ENCODE measurements at places on chromosomes 5 and 9. TPM values are rescaled to one million over a fixed set of nuclear protein-coding genes. Genes with fewer than 3 reads are reported as not detected.
A peak's percentile ranks its signal among the peaks of the same experiment; 100 is the strongest.

DNA sequence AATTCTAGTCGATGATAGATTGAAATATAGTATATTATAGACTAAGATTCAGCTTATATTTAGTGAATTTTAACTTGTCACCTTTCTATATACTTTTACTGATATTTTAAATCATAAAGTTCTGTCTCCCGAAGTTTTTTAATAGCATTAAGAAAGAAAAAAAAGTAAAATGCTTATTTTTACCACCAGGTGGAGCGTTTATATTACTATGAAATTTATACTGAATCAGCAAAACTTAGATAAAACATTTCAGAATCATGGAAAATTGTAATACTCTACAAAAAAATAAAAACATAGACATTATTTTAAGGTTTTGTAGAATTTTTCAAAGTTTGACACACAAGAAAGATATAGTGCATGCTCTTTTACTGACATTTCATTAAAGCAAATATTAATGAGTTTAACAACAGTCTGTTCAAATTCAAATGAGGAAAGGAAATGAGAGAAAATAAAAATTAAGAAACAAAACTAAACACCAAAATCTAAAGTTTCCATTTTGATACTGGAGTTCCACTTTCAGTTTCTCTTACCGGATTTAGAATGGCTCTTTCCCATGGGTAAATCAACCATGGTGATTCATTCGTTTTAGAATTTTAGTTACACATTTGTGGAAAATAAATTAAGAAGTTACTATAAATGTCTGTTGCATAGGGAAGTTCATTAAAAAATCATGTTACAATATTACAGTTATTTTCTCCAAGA is 1035.3 kb downstream of the CDH12 start:
- H3K27ac ChIP-seq = no peak overlapping the region
- H3K27me3 ChIP-seq = no peaks in the 10 kb centered on the region
- no peaks in the 10 kb centered on the region for H3K36me3 ChIP-seq
- no peak overlapping the region for H3K4me3 ChIP-seq

GRCh38 chr5:113115061-113115460 is 138.5 kb downstream of the DCP2 start:
- no peak overlapping the region for H3K27ac ChIP-seq
- H3K4me1 ChIP-seq = no peaks in the 10 kb centered on the region
- H3K36me3 ChIP-seq = no peaks in the 10 kb centered on the region
- no peak overlapping the region for H3K4me3 ChIP-seq
- DNase-seq = no peak

DNA sequence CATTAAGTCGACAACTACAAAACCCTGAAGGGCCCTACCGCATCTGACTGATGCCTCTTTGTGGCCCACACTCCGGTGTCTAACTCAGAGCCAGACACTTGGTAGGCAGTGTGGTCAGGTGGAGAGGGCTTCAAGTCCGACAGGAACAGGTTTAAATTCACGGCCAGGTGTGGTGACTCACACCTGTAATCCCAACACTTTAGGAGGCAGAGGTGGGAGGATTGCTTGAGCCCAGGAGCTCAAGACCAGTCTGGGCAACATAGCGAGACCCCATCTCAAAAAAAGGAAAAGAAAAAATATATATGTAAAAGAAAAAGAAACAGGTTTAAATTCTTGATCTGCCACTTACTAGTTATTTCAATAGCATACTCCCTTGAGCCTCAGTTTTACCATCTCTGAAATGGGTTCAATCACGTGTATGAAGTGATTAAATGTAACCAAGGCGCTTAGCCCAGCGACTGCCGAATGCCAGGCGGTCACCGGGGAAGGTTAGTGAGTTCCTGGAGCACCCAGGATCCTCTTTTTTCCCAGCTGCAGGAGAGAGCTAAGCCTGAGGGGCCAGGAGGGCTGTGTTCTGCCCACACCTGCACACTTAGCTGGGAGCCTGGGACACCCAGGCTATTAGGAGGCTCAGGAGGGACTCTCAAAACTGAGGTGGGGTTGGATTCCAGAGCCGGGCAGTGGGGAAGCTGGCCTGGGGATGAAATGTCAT is 943 bp downstream of the CLTB start:
- H3K27me3 ChIP-seq = no peaks in the 10 kb centered on the region
- peak overlapping the region; percentile 85 for H3K27ac ChIP-seq
- peaks cover 23% of the 10 kb centered on the region for H3K4me1 ChIP-seq
- H3K36me3 ChIP-seq = peaks cover 5% of the 10 kb centered on the region

KCNIP1 gene
- polyA plus RNA-seq = not detected

DNA sequence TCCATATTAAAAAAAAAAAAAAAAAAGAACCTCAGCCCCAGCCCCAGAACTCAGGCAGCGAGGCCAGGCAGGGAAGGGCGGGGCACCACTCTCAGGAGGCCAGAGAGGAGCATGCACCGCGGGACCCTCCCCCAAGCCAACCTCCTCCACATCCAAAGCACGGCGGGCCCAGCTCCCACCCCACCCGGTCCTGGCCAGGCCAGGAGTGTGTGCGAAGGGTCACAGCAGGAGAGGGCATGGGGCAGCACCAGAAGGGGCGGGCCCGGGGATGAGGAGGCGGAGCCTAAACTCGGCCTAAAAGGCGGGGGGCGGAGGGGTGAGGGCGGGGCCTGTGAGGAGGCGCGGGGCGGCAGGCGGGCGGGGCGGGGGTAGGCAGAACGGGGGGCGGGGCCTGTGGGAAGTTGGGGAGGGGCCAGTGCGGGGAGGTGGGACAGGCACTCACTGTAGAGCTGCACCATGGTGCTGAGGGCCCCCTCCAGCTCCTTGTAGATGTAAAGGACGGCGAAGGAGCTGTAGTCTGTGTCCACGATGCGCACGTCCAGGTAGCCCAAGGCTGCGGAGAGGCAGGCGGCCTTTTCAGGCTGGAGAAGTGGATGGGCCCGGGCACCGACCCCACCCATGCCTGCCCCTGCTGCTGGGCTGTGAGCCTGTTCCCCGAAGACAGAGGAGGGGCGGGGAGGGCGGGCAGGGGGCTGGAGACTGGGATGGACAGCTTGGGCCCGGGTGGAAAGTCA is 1.2 kb downstream of the LCN15 start:
- no peaks in the 10 kb centered on the region for H3K27me3 ChIP-seq
- no peaks in the 10 kb centered on the region for H3K36me3 ChIP-seq
- H3K27ac ChIP-seq = no peak overlapping the region
- H3K4me3 ChIP-seq = no peak overlapping the region
- no peak for DNase-seq
- no peaks in the 10 kb centered on the region for H3K4me1 ChIP-seq

DNA sequence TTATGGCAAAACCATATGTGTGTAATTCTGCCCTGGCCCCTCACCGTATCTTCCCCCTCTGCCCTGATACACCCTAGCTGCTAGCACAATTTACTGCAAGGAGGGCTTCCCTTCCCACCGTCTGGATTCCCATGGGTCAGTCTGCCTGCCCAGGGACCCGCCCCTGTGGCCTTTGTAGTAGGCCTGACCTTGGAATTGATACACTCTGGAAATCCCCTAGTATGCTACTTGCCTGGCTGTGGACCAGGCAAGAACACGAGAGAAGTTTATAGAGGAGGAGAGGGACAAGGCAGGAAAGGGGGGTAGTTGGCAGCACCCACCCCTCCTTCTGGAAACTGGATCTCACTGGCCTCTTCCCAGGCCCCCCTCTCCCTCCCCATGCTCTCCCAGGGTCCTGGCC is 115.8 kb upstream of the CCL21 start:
- H3K27ac ChIP-seq = no peak overlapping the region
- no peaks in the 10 kb centered on the region for H3K4me1 ChIP-seq
- no peak for DNase-seq
- no peaks in the 10 kb centered on the region for H3K36me3 ChIP-seq

RNF44 gene
- polyA plus RNA-seq = 1.9 TPM

Measured in CD14-positive monocyte (primary cell).